ENCODE measurements at places on chromosomes 12 and 14.

GRCh38 chr12:68559984-68560850 is 50.5 kb upstream of the RAP1B start:
- peak; percentile 39 for DNase-seq

- DNase-seq, result no peak
Measured at GRCh38 chr12:3493043-3493858, 2.2 kb downstream of the PRMT8 start.

DNA sequence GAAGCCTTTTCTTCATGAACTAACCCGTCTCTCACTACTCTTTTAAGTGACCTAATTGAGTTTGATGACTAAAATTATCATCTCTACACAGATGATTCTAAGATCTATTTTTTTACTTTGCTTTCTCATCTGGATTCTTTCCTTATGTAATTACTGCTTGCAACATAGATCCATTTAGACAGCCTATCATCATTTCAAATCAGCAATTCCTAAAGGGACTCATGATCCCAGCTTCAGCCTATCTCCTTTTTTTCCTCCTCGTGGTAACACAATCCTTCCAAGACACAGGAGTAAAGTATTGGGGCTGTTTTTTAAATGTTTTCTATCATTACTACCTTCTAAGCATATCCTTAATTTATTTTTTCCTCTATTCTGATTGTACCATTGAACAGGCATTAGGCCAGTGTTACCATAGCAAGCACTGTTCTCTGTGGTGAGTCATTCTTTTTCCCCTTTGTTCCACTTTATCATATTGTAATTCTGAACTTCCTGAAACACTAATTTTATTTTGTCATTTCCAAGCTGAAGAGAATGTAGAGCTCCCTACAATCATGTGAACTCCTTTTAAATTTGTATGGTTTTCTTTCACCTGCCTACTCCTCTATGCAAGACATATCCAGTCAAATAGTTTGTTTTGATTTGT is 190.4 kb upstream of the FAR2 start:
- no peak for DNase-seq

GRCh38 chr14:103194256-103195045 is 71.2 kb downstream of the TNFAIP2 start:
- DNase-seq, result no peak

GRCh38 chr14:54908190-54908589 is 5.6 kb upstream of the GCH1 start:
- no peak for DNase-seq

GRCh38 chr12:89528434-89528833 is 2.6 kb upstream of the POC1B start:
- no peak for DNase-seq

DNA sequence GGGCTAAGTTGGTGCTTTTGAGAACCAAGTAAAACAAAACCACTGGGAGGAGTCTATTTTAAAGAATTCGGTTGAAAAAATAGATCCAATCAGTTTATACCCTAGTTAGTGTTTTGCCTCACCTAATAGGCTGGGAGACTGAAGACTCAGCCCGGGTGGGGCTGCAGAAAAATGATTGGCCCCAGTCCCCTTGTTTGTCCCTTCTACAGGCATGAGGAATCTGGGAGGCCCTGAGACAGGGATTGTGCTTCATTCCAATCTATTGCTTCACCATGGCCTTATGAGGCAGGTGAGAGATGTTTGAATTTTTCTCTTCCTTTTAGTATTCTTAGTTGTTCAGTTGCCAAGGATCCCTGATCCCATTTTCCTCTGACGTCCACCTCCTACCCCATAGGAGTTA is 1.8 kb upstream of the RAB5B start:
- DNase-seq, result no peak

DNA sequence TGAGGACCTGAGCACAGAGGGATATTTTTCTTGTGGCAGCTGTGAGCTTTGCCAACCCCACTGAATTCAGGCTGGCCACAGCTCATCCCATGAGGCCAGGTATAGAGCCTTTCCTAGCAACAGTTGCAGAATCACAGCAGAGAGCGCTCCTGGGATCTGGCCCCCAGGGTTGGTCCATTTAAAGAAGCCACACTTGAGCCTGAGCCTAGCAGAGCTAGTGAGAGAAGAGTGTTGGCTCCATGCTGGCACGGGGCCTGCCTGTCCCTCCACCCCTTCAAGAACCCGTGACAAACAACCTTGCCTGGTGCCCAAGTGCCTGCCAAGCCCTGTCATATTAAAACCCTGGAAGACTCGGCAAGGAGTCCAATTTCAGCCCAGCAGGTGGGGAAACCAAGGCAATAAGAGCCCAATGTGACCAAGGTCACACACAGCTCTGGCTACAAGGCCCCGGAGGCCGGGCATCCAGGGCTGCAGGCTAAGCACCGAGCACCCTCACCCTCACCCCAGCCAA is 91.6 kb downstream of the LRRC74A start:
- DNase-seq, result no peak

GRCh38 chr14:88439088-88439487 is 53.6 kb downstream of the SPATA7 start:
- no peak for DNase-seq

- no peak for DNase-seq
Measured at GRCh38 chr14:89444044-89444443, 27.0 kb upstream of the FOXN3 start.

DNA sequence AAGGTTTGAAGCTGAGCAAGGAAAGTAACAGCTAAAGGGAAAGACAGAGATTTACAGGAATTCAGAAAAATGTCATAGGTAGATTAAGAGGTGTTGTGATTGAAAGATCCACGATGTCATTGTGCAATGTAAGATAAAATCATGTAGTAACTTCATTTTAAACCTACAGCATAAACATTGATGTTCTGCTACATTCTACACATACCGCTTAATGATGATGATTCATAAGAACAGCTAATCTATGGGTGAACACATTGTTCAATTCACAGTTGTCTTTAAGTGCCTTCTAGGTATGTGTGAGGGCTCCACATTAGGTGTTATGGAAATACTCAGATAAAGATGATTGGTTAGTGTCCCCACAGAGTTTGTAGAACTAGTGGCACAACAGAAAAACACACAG is 170.9 kb downstream of the GRIP1 start:
- no peak for DNase-seq

- DNase-seq, result peak; percentile 61
Measured at GRCh38 chr12:106956048-106956578, 406 bp downstream of the TMEM263 start.

GRCh38 chr12:49548822-49549648 is 10.2 kb downstream of the KCNH3 start:
- no peak for DNase-seq

DNA sequence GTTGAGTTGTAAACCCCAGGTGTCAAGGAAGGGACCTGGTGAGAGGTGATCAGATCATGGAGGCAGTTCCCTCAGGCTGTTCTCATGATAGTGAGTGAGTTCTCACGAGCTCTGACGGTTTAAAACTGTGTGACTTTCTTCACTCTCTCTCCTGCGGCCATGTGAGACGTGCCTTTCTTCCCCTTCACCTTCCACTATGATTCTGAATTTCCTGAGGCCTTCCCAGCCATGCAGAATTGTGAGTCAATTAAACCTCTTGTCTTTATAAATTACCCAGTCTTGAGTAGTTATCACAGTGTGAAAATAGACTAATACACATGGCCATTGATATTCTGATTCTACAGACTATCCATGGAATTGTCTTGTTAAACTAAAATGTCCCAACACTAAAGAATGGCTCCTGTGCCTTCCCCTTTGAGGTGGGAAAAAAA is 85.6 kb downstream of the SLC2A13 start:
- DNase-seq, result no peak

DNA sequence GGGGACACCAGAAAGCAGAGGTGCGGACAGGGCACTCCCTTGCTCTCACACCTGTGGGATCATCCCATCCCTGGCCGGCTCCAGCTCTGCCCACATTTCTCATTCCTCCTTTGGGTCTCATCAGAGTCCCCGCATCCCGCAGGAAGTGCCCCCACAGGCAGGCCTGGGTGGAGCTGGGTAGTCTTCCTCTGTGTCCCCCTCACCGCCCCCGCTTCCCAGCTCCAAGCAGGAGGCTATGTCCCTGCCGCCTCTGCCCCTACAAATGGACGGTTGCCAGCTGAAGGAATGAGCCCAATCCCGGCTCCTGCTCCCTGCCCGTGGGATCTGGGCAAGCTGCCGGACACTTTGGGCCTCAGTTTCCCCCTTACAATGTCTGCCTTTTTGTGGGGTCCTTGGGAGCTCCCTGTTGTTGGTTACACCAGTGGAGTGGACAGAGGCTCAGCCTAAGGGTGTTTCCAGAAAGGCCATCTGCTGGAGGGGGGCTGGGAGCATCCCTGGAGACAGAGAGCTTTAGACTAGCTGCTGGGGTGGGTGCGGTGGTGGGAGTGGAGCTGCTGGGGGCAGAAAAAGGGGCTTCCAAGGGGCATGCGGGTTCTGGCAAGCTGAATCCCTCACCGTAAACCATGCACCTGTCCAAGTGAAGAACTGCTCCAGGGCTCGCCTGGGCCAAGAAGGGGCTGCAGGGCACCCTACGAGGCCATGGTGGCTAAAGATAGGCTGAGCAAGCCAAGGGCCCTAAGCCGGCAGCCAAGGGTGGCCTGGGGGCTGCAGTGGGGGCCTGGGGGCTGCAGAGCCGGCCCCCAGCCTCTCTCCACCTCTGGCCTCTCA is 7.9 kb upstream of the GPR132 start:
- DNase-seq, result no peak

GRCh38 chr12:84038242-84038641 is 874.4 kb downstream of the SLC6A15 start:
- DNase-seq, result no peak

DNA sequence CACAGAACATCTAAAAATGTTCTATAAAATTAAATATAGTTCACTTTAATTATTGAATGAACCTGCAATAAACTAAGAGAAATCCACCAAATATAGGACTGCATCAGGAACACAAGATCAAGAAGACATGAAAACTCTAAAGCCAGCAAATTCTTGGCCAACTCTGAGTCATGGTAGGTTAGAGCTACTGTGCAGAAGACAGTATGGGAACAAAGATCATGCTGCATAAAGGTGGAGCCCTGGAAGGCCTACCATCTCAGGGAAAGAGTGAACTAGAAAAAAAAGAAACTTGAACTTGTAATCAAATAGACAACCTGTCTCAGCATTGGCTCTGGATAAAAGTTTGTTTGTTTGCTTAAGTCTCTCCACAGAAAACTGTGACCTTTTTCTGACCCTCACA is 66.9 kb upstream of the CNOT2 start:
- no peak for DNase-seq

GRCh38 chr12:5310151-5310550 is 121.8 kb upstream of the NTF3 start:
- DNase-seq, result no peak

DNA sequence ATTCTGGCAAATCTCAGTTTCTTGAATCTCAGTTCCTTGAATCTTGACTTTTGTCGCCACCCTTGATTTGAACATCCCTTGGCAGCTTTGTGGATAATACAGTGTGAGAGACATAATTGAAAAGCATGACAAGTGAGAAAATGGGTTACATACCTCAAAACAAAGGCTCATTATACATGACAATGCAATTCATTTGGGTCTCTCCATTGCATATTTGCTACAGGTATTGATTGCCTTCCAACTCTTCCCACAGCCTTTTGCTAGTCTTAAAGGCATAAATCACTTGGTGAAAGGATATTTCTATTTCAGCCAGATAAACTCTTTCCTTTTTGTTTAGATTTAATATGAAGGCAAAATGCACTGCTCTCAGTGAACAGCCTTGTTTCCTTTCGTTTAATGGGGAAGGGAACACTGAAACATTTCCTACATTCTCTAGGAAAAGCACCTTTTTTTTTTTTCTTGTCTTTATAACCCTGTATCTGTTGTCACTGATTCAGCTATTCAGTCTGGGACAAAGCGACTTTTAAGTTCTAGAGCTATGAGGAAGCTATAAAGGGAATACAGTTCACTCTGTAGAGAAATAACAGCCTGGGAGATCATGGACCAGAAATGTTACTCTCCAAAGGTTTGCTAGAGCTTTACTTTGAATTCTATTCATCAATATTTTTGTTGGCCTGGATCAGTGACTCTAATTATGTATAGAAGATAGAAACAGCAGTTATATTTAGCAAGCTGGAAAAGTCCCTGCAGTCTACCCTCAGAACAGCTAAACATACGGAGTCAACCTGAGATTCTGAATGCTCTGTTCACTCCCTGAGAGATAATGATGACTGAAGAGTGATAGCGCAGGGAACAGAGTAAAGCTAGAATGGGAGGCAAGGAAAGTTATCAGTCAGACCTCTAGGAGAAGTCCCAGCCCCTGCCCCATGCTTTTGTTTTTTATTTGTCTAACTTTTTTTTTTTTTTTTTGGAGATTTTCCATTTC is 311.4 kb downstream of the RGS6 start:
- DNase-seq, result no peak

GRCh38 chr12:3310271-3311026 is 180.6 kb upstream of the PRMT8 start:
- DNase-seq, result no peak

- no peak for DNase-seq
Measured at GRCh38 chr14:91858536-91859275, 8.6 kb downstream of the TC2N start.

DNA sequence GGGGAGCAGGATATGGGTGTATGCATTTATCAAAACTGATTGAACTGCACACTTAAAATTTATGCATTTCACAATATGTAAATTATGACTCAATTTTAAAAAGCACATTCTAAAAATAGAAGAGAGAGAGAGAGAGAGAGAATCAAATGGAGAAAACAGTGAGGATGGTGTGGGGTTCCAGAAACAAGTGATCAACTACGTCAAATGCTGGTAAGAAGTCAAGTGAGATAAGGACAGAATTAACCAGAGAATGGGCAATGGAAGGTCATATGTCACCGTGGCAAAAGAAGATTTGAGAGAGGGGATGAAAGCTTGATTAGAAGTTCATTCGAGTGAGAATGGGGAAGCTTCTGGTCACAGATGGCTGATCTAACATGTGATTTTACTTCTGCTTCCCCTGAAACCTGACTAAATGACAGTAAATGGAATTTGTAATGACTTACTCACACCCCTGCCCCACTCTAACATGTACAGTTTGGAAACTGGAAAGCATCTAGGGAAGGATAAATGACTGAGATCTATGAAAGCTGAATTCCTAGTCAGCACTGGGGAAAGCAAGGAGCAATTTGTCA is 276.5 kb upstream of the AMIGO2 start:
- DNase-seq, result peak; percentile 44

- no peak for DNase-seq
Measured at GRCh38 chr12:52455821-52456220, 3.9 kb upstream of the KRT6B start.

GRCh38 chr12:13591488-13591887 is 389.9 kb downstream of the GRIN2B start:
- DNase-seq, result no peak

GRCh38 chr12:109200825-109201495 is 84.6 kb downstream of the ACACB start:
- no peak for DNase-seq

DNA sequence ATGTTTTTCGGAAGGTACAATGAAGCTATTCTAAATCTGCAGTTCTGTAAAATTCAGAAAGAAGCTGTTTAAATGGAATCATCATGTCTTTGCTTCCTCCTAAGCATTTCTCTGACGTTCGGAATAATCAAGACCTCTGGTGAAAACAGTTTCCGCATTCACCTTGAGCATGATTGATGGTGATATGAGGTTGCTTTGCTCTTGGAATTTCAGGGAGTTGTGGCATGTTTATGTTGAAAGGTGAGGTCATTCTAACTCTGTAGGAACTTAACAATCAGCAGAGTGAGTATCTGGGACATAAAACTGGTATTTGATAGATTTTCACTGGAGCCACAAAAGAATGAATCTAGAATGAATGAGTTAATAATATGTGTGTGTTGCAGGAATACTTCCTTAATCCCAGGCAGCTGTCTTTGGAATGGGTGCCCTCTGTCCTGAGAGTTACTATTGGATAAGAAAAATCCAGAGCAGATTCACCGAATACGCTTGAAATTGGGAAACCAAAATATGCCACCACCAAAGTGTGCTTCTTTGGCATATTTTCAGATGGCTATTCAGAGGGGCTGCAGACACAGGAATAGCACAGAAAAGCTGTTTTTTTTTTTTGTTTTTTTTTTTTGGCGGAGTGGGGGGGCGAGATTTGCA is 599.1 kb downstream of the CCER1 start:
- no peak for DNase-seq
